ENCODE measurements at places on chromosomes 12 and 14. TPM values are rescaled to one million over a fixed set of nuclear protein-coding genes. Genes with fewer than 3 reads are reported as not detected.

STON2 gene
- total RNA-seq = 25.0 TPM

GRCh38 chr14:95188380-95188779, 31.1 kb upstream of the DICER1 start:
- H3K4me1 ChIP-seq = peaks cover 15% of the 10 kb centered on the region
- no peak overlapping the region for H3K27ac ChIP-seq
- H3K36me3 ChIP-seq = no peaks in the 10 kb centered on the region
- no peaks in the 10 kb centered on the region for H3K27me3 ChIP-seq
- DNase-seq = no peak

GRCh38 chr12:118355843-118356242, 16.9 kb downstream of the TAOK3 start:
- no peak overlapping the region for H3K4me3 ChIP-seq
- DNase-seq = no peak
- no peak overlapping the region for H3K27ac ChIP-seq

DNA sequence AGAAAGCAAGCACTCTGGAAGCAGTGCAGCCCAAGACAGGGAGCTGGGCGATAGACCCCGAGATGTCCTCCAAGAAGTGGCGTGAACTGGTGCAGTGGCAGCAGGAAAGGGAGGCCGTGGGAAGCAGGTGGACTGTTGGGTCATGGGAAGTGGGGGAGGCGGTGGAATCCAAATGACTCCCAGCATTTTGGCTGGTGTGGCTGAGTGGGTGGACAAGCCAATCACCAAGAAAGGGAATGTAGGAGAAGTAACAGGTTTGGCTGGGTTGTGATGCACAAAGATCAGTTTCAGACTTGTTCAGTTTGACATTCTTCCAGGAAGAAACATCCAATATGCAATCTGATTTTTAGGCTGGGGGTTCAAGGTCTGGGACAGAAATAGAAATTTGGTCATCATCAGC, 46.0 kb upstream of the KTN1 start:
- no peak for DNase-seq
- no peaks in the 10 kb centered on the region for H3K27me3 ChIP-seq

DNA sequence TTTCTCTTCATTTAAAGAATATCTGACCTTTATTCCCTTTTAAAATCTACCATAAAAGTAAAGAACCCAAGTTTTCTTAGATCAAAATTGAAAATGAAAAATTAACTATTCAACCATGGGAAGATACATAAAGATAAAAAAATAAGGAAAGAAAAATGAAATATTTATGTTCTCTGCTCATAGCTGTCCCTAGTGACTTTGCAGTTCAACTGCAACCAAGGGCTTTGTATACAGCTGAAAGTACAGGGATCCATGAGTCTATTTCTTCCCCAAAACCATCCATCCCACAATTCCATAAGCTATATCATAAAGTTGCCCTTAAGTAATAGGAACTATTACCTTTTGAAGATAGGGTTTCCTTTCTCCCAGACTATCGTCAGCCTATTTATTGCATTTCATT, 113.1 kb downstream of the ITPR2 start:
- H3K4me3 ChIP-seq = no peak overlapping the region
- DNase-seq = no peak

COX14 gene
- 22.7 TPM for total RNA-seq

NPAS3 gene
- total RNA-seq = 0.25 TPM

DNA sequence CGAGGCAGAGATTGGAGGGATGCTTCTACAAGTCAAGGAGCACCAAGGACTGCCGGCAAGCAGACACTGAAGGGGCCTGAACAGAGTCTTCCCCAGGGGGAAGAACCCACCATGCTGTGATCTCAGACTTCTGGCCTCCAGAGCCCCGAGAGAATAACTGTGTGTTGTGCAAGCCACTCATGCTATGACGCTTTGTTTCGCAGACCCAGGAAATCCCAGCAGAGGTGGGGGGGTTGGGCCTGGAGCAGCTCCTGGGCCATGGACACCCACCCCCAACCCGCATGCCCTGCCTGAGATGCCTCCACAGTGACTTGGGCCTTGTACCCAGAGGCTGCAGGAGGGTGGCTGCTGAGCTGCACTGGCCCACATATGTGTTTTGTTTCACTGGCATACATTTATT, 31.2 kb downstream of the ARL6IP4 start:
- no peaks in the 10 kb centered on the region for H3K36me3 ChIP-seq
- no peaks in the 10 kb centered on the region for H3K4me1 ChIP-seq
- H3K27ac ChIP-seq = no peak overlapping the region
- no peak for DNase-seq
- no peaks in the 10 kb centered on the region for H3K27me3 ChIP-seq
- H3K4me3 ChIP-seq = no peak overlapping the region

- H3K4me1 ChIP-seq = peaks cover 12% of the 10 kb centered on the region
- H3K27me3 ChIP-seq = no peaks in the 10 kb centered on the region
- DNase-seq = no peak
- no peaks in the 10 kb centered on the region for H3K36me3 ChIP-seq
- H3K27ac ChIP-seq = no peak overlapping the region
- H3K4me3 ChIP-seq = no peak overlapping the region
Measured at GRCh38 chr14:100683578-100683977, 43.1 kb upstream of the DLK1 start.

Measured in neural progenitor cell (in vitro differentiated cells).